CD8-positive, alpha-beta memory T cell (primary cell): ENCODE measurements at places on chromosomes 1 and 21.

GRCh38 chr1:195754874-195755273 lies 853.4 kb downstream of the KCNT2 start:
- no peak for DNase-seq

- DNase-seq, result no peak
Measured at GRCh38 chr1:184770181-184770979, 15.7 kb upstream of the EDEM3 start.

DNA sequence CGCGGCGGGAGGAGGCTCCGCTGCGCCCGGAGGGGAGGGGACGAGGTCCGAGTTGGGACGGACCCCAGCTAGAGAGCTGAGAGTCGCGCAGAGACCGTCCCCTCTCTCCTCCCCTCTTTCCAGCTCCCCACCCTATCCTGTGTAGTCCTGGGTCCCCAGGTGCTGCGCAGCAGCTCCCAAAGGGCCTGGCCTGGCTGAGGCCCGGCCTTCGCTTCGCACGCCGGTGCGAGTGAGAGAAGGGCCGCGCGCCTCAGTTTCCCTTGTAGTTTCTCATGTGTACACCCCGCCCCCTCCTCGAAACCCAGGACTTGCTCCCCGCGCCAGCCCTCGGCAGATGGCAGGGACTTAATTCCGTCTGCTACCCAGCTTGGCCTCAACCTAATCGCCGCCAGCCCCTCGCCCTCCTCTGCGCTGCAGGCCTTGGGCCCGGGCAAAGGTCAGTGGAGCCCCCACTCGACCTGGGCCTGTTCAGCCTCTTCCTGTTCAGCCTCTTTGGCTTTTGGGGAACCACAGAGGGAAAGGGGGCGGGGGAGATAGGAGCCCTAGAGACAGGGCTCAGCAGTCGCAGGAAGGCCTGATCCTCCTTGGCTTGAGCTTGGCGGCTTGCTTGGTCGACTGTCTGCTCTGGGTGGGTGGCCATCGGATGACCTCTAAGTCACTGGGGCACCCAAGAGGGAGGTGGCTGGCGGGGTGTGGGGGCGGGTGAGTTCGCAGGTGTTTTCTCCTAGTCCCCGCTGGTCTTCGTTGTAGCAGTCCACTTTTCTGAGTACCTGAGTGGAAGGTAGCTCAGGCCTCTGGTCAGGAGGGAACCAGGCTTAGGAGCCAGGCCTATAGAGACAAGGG lies 1.0 kb downstream of the ZNF687 start:
- peak; percentile 3 for DNase-seq

GRCh38 chr1:86987446-86987845 lies 73.0 kb downstream of the HS2ST1 start:
- DNase-seq, result no peak

DNA sequence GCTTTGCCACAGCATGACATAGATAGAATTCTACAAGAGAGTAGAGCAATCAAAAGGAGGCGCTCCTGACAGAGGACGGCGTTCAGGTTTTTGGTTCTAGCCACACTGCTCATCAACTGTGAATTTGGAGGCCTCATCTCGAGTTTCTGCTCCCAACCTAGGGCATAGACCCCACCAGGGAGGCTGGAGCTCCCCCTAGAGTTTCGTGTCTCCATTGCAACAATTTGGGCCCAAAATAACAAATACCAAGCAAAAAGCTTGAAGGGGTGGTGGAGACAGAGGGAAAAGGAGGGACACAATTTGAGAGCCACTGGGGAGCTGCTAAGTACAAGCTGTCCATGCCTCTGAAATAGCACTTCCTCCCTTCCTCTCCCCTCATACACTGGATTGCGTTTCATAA lies 297.0 kb downstream of the GPATCH2 start:
- DNase-seq, result no peak

DNA sequence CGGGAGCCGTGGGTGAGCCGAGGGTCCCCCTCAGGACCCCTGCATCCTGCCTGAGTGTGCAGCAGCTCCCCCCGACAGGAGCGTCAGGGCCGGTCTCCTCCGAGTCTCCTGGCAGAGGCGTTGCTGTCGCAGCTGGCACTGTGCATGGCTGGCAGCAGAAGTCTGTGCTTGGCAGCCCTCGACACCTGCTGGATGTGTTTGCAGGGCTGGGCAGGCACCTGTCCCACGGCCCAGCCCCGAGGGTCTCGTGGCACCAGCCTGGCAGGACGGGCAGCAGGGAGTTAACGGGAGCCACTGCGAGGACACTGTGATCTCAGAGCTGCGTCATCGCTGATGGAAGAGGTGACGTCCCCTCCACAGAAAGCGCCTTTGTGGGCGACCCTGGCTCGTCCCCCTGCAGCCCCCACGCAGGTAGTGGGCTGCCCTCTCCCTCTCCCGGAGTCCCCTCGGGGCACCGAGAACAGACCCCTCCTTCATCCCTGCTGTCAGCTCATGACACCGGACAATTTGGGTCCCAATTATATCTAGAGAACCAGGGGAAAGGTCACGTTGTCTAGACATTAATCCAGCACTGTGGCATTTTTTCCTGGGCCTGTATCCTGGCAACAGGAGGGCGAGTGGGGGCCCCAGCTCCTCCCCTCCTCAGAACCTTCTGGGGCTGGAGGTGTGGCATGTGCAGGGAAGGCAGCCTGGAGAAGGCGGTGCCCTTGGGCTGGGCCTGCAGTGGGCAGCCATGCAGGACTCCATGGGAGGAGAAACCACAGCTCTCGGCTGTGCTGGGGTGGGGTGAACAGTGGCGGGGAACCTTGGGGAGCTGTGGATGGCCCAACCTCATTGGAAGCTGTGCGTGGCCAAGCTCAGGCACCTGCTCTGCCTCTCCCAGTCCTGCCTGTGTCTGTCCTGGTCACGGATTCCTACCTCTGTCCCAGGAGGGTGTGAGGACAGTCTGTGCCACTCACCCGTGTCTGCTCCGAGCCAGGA lies 15.4 kb downstream of the COL18A1 start:
- no peak for DNase-seq
